ENCODE measurements at places on chromosomes 11 and 22.

DNA sequence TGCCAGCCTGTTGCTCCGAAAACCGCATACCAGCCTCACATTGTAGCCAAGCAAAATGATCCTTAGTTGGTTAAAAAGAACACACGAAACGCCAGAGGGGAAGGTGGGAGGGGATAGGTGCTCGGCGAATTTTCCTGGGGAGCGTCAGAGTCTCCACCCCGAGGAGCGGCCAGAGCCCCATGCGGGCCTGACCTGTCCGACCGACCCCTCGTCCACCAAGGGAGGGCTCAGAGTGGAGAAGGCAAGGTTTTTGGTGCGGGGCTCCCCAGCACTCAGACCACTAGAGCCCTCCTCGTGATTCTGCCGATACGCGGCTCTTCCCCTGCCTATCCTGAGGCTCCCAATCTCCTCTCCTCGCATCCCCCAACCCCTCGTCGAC, 39.6 kb downstream of the DIXDC1 start:
- DNase-seq, result no peak

DNA sequence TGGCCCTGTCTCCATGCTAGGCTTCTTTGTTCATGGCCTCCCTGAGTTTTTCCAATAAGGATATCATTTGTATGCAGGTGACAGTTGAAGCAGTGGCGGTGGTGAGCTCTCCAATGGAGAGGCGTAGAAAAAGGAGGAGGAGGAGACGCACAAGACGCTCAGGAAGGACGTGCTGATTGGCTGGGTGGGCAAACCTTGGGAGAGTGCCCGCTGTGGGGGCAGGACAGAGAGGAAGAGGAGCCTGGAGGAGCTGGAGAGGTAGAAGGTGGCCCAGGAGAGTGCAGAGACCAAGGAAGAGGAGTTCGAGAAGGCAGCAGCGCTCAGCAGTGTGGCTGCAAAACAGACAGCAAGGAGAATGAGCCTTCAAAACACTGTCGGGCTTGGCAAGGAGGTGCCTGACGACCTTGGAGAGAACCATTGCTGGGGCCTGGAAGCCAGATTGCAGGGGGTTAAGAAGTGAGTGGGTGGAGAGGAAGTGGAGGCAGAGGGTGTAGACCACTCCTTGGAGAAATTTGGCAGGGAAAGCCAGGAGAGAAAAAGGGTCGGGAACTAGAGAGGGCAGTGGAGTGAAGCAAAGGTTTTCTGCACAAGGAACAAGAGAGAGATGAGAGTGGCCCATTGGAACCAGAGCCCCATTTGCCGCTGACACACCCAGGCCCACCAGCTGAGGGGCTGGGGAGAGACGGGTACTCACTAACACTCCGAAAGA, 7.5 kb downstream of the CLCF1 start:
- no peak for DNase-seq

- no peak for DNase-seq
Measured at GRCh38 chr11:47137476-47137875, 39.2 kb downstream of the ARFGAP2 start.

DNA sequence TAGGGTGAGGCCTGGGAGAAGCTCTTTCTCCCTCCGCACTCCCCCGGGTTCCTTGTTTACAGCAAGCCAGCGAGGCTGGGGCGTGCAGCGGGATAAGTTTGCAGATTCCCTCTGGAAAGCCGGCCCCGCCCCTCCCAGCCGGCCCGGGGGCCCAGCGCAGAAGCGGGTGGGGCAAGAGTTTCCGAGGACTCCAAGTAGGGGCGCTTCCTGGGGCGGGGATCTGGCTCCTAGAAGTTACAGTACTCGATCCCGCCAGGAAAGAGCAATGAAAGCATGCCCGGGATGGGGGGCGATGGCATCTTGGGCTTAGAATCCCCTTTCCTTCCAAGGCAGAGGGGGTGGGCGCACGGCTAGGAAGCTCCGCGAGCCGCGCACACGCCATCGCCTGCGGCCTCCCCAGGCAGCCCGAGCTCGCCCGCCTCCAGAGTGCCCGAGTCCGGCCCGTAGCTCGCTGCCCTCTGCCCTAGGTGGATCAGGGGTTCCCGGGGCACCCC, 385 bp downstream of the TST start:
- DNase-seq, result no peak

- DNase-seq, result no peak
Measured at GRCh38 chr11:1303126-1303821, 6.2 kb downstream of the TOLLIP start.

DNA sequence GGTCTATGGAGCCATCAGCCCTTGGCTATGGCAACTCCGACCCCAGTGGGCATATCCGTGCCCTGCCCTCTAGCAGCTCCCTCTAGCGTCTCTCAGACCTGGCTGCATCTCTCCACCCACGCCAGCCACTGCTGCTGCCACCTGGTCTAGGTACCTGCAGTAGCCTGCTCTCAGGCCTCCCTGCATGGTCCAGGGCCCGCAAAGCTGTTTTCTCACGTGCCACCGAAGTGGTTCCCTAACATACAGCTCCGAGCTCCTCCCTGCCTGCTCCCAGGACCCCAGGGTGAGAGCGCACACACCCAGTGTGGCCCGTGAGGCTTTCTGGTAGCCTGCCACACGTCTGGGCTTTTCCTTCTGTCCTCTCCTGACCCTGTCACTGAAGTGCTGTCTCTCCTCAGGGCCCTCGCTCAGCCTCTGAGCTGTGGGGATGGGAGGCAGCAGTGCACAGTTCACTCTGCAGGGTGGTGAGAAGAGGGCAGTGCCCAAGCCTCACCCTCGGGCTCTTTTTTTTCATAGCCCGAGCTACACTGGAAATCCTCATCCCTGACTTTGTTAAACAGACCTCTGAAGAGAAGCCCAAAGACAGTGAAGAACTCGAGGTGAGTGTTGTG, 14.3 kb downstream of the DGCR8 start:
- DNase-seq, result no peak

- DNase-seq, result no peak
Measured at GRCh38 chr11:32427935-32428664, 7.2 kb downstream of the WT1 start.

DNA sequence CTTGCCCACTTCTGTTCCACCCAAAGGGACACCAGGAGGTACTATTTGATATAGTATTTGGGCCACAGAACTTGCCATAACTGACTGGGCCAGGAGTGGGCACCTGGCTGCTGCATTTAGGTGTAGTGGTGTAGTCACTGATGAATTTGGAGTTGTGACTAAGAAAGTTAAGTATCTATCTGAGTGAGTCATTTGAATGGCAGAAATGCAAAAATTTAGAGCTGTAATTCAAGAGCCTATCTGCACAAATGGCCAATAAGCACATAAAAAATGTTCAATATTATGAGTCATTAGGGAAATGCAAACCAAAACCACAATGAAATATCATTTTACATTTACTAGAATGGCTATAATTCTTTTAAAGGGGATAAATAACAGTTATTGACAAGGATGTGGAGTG, 14.7 kb downstream of the GLYATL2 start:
- DNase-seq, result no peak

GRCh38 chr11:62427630-62428233, 8.9 kb downstream of the SCGB1A1 start:
- no peak for DNase-seq

- no peak for DNase-seq
Measured at GRCh38 chr22:47131632-47132427, 369.4 kb downstream of the TBC1D22A start.

DNA sequence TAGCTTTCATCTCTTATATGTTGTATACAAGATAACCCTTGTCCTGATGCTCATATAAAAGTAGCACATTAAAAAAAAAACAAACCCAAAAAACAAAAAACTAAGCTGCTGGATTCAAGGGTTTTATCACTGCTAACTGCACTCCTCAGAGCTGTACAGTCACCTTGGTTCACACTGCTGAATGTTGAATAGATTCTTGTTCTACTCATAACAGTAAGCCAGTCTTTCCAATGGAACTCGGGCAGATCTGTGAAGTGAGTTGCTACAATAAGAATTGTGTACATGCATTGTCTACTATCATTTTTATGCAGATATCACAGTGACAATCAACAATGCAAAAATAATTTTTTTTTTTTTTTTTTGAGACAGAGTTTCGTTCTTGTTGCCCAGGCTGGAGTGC, 4.7 kb downstream of the HARBI1 start:
- no peak for DNase-seq

- no peak for DNase-seq
Measured at GRCh38 chr11:119860561-119861094, 131.6 kb upstream of the NECTIN1 start.

DNA sequence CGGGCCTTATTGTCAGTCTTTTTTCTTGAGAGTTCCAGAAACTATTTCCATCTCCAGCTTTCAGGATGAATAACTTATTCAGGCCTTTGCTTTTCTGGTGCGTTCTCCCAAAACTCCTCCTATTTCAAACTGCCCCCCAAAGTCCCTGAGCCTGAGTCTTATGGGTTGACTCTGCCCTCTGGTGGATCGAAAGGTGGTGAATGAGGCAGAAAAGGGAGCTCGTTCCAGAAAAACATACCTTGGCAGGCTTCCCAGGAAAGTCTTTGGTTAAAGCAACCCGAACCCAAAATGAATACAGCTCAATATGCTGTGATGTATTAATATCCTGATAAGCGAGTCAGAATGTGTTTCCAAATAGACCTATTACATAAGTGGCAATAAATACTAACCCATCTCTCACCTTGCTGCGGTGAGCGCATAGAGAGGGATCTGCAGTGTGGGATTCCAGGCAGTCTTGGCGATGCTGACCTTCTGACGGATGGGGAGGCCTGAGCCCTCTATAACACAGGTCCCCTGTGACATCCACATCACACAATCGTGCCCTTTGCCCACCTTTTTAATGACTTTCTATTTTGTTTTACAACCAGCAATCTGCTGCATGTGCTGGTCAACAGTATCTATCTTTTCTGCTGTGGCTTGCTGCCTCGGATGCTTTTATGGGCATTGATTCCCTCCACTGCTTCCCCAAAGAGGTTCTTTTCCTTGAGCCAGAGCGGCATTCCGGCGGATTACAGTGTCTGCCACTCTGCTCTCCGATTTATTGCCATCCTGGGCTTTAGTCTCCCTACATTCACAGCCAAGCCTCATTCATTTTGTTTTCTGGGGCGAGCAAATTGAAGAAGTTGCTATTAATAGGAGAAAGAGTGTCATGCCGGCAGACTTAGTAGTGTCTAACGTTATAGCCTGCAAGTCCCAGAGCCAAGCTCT, 756.8 kb downstream of the NTM start:
- DNase-seq, result no peak

DNA sequence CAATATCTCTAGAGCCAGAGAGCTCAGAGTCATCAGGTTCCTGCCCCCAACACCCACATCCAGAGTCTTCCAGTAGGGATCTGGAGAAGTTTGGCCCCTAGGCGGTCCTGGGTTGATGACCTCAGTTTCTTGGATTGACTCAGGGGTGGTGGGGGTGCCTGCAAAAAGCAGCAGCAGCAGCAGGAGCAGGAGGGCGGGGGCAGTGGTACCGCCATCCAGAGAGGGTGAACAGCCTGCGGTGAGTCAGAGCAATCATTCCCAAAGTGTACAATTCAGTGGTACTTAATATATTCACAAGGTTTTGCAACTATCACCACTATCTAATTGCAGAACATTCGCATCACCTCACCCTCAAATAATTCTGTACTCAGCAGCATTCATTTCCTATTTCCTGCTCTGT, 9.9 kb upstream of the SEC14L3 start:
- DNase-seq, result no peak

GRCh38 chr22:20241579-20242392, 26.3 kb downstream of the RTN4R start:
- no peak for DNase-seq

DNA sequence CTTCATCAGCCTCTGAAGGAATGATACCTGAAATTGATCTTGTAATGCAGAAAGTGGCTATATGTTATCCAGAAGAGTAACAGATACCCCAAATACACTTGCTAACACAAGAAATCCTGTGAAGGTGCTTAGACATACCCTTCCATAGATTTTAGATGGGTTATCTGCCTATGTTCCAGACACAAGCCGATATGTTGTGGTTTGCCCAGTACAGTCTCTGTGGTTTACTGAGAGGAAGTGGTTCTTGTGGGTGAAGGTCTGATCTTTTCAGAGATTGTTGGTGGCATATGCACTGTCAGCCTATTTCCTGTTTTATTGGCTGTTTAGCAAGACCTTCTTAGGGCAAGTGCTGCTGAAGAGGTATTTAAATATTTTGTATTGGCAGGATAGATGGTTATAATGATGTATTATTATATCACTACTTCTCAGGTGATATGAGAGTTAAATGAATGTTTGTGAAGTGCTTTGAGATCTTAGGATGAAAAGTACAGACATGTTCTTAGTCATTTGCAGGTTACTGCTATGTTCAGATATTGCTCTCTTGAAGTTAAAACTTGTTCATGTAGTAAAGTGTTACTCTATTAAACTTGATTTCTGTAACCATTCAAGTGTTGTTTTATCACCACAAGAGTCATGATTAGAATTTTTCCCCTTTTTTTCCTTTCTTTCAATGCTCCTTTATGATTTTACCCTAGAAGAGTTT, 8.2 kb downstream of the ARHGEF12 start:
- no peak for DNase-seq

GRCh38 chr22:39508393-39508792, 6.3 kb downstream of the MIEF1 start:
- DNase-seq, result no peak

DNA sequence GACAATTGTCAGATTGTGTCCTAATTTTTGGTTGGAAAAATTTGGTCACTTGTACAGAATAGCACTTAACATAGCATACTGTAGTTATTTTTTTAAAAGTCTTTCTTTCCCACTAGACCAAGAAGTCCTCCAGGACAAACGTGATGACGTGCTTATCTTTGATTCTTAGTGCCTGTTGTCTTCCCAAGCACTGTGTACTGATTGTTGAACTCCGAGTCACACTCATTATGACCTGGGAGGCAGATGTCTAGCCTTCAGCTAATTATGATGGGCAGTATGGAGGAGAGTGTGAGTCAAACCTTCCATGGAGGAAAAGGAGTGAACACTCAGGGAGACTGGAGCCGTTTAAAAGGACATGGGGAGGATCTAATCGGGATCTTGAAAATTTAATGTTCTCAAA, 119.8 kb downstream of the SPON1 start:
- no peak for DNase-seq

DNA sequence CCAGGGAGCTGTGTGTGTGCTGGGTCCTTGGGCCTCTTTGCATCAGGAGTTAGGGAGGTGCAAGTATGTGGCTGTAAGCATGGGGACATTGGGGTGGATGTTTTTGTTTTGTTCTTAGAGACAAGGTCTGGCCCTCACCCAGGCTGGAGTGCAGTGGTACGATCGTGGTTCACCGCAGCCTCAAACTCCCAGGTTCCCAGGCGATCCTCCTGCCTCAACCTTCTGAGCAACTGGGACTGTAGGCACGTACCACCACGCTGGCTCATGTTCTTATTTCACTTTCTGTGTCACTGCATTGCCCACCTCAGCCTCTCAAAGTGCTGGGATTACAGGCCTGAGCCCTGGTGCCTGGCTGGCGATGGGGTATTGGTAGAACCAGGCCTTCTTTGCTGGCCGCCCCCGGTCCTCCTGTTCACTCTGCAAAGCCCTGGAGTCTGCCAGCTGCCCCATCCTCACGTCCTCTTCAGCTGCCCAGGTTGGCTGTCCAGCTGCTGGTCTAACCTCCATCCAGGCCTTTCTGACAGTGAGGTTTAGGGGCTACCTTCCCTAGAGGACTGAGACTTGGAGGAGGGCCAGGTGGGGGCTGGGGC, 851 bp upstream of the GRAMD4 start:
- DNase-seq, result no peak

- DNase-seq, result no peak
Measured at GRCh38 chr22:47030881-47031627, 268.6 kb downstream of the TBC1D22A start.
